G401 (cell line): ENCODE measurements at places on chromosomes 16 and 17.
A peak's percentile ranks its signal among the peaks of the same experiment; 100 is the strongest.

DNA sequence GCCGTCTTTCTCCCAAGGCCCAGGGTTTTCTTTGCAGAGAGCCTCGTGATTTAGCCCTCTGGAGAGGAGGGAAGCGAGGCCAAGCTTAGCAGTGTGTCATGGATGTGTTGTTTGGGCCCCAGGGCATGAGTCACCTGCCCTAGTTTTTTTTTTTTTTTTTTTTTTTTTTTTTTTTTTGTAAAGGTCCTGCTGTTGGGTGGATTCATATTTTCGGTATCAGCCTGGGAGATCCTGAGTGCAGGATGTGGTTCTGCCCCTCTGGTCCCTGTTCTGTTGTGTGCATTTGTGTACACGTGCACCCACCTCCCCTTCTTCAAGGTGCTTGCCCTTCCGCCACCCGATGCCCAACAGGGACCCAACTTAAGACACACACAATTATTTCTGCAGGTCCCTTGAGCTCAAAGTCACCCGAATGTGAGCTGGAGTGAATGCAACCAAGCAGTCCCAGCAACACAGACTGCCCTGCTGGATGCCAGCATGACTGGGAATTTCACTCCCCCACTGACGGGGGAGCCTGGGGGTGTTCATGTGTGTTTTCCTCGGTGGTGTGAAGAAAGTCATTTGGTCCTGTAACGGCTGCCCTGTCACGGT, 265.8 kb upstream of the TNRC6C start:
- DNase-seq, result no peak

DNA sequence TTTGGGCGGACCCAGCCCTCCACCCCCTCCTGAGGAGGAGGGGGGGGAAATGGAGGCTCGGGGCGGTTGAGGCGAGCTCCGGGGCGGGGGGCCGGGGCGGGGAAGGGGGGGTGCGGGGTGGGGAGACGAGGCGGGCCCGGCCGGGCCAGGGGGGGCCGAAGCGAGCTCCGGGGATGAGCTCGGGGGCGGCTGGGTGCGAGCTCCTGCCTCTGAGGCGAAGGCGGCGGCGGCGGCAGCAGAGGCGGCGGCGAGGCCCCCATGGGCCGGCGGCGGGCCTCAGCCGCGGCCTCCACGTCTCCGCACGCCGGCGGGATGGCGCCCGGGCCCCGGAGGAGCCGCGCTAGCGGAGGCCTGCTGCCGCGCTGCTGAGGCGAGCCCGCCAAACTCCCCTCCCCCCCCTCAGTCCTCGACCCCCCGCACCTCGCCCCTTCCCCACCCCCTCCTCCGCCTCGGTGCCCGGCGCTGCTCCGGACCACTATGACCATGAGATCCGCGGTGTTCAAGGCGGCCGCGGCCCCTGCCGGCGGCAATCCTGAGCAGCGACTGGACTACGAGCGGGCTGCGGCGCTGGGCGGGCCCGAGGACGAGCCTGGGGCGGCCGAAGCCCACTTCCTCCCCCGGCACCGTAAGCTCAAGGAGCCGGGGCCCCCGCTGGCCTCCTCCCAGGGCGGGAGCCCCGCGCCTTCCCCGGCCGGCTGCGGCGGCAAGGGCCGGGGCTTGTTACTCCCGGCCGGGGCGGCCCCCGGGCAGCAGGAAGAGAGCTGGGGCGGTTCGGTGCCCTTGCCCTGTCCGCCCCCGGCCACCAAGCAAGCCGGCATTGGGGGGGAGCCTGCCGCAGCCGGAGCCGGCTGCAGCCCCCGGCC, 596 bp downstream of the MSL1 start:
- peak; percentile 37 for DNase-seq

DNA sequence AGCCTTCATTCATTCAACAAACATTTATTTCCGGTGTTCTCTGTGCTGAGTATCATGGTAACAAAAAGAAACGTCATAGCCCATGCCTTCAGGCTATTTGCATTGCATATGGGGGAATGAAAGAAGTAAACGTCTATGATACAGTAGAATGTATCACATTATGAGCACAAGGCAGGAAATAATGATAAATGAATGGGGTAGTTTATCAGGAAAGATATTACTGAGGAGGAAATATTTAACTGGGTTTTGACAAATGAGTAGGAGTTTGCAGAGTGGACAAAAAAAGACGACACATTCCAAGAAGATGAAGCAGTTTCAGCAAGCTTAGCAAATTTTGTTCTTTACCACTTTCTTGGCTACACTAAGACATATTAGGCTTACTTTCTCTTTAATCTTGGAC, 1.3 kb upstream of the KRTAP4-7 start:
- no peak for DNase-seq

- no peak for DNase-seq
These were observed 6.7 kb downstream of the KCNH4 start for GRCh38 chr17:42174126-42174783.

DNA sequence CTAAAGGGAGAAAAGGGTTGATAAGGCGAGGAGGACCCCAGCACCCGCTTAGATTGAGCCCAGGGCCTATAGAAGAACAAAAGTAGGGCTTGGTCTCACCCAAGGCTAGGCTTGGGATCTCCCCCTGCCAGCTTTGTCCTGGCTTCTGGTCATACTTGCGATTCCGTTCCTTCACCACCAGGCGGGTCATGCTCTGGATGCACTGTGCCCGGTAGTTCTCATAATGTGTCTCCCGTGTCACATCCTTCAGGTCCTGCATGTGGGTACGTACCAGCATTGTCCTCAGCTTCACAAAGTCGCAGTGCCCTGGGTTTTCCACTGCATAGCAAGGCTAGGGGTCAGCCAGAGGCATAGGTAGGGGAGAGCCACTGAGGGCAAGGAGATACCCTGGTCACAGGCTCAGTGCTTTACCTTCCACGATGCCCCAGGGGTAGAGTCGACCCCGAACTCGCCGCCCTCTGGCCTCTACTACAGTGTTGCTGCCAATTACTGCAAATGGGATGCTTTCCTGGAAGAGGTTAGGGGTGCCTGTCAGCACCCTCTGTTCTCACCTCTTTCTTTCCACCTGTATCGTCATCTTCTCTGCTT, 6.5 kb upstream of the MTMR4 start:
- peak; percentile 29 for DNase-seq

DNA sequence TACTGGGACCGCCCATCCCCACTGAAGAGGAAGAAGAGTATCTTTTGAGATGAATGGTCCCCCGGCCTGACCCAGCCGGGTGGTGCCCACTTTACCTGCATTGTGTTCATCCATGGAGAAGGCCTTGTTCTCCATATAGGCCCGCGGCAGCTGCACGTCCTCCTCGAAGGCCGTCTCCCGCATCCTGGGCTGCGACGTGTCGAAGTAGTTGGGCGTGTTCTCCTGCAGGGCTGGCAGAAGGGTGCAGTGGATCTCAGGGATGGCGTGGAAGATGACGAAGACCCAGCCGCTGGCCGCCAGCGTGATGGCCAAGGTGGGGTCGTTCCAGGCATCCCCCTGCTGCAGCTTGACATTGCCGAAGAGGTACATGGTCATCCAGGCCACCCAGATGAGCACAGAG, 12.9 kb downstream of the GPRC5B start:
- DNase-seq, result no peak

- DNase-seq, result no peak
These were observed 15.8 kb downstream of the DRC3 start for GRCh38 chr17:17988427-17988945.

DNA sequence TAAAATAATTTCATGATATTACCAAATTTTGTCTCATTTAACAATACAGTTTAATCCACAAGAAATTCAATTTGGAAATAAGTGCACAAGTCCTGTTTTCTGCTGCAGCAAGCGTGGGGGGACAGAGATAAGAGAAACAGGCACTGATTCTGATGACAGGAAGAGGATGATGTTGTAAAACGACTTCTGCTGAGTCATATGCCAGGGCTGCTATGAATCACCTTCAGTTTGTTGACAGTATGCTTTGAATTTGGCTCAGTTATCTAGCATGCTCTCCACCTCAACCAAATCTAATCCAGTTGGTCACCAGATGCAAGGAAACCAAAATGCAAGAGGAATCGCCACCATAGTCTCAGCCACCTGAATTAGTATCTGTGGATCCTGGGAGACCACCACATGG, 244.1 kb upstream of the MON1B start:
- no peak for DNase-seq

- peak; percentile 65 for DNase-seq
These were observed 120.9 kb downstream of the MRM1 start for GRCh38 chr17:36722121-36722902.
